ENCODE measurements at places on chromosomes 6 and 20.
A peak's percentile ranks its signal among the peaks of the same experiment; 100 is the strongest.

- DNase-seq, result no peak
These were observed 198.6 kb downstream of the BACH2 start for GRCh38 chr6:90098001-90098531.

GRCh38 chr6:35663447-35664235 lies 25.1 kb downstream of the FKBP5 start:
- DNase-seq, result peak; percentile 45

- DNase-seq, result no peak
These were observed 20.1 kb downstream of the JAG1 start for GRCh38 chr20:10653599-10654249.

DNA sequence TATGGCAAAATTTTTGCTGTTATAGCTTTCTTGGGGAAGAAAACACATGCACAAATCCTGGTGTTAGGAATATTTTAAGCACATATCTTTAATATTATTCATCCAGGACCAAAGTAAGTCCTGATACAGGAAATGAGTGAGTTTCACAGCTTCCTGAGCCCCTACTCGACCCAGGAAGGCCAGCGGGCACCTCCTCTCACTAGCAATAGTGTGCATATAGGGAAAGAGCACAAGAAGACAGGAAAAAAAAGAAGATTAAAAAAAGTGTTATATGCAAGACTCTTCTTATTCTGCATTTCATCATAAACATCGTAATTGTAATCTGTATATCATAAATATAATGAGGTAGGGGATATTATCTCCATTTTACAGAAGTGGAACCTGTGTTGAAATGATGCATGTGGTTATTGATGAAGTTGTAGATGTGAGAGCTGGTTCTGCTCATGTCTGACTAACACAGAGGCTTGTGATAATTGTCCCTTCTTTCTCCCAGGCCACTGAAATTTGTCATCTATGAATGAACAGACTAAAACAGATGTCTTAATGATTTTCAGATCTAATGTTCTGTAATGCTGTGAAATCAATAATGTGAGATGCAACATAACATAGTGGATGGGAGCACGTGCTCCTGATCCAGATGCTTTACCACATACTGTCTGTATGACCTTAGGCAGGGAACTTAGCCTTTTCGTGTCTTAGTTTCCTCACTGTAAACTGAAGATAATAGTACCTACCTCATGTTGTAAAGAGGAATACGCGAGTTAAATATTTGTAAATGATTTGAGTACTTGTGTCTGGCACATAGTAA lies 101.2 kb downstream of the MYO6 start:
- no peak for DNase-seq

DNA sequence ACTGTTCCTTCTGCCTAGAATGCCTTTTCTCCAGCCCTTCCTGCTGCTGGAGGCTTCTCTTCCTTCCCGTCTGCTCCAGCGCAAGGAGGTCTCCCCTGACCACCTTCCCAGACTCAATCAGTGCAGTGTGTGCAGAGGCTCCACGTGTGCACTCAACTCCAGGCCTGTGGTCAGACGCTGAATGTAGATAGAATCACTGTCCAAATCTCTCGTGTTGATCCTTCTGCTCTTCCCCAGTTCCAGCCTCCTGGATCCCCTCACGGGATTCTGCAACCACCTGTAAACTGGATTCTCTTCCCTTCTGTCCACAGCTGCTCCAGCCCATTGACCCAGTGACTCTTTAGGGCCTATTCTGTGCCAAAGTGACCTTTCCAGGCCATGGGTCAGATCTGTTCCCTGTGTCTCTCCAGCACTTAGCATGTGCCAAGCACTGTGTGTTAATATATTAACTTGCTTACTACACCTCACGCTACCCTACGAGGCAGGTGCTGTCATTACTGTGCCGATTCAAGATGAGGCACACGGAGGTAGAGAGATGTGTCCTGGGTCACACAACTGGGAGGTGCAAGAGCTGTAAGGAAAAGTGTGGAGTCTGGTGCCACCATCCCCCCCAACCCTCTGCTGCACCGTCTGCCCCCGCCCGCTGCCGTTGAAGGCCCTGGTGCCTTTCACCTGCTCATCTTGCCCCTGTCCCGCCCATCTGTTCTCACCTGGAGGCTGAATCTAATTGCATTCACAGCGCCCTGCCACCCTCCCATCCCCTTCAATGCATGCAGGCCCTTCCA lies 112.2 kb downstream of the SULF2 start:
- no peak for DNase-seq

- DNase-seq, result no peak
These were observed 19.9 kb upstream of the EXOC2 start for GRCh38 chr6:712805-713204.

DNA sequence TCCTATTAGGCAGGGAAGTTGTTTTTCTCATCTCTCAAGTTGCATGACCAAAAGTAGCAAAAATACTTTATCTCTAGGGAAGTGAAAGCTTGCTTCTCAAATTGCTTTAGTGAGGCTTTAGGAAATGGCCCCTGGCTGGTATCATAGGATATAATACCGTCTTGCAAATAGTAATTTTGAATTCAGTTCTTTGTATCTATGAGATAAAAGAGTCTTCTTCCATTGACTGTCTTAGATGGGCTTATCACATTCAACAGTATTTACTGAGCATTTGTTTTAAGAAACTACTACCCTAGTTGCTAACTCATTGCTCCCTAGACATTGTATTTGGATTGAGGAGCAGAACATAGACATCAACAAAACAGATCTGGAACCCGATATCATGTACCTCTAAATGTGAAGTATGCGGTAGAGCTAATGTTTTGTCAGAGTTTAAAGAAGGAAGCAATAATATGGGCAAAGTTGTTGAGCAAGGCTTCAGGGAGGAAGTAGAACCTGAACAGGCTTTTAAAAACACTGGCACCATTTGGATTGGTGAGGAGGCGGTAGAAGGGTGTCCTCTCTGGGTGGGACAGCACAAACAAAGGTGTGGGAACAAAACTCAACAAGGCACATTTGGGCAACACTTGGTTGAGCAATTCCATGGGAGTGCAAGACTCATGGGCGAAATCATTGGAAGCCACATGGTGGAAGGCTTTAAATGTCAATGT lies 101.5 kb downstream of the SGK1 start:
- no peak for DNase-seq

DNA sequence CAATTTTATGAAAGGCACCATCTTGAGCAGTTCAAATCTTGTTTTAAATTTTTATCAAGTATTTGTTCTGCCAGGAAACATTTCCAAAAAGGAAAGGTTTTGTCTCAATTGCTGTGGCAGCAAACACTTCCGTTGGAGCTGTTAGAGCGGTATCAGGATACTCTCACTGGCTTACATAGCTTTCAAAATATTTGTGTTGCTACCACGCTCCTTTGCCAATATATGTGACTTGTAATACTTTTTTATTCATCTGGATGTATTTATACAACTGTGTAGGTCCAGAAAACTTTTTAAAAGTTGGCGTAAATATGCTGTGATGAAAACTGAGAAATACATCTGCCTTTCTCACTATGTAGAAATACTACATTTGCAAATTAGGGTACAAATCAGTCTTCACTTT lies 37.8 kb upstream of the NHSL1 start:
- no peak for DNase-seq

- DNase-seq, result no peak
These were observed 29.8 kb downstream of the PSMB9 start for GRCh38 chr6:32883789-32884188.

- no peak for DNase-seq
These were observed 592.3 kb downstream of the PKHD1 start for GRCh38 chr6:51495096-51495495.

DNA sequence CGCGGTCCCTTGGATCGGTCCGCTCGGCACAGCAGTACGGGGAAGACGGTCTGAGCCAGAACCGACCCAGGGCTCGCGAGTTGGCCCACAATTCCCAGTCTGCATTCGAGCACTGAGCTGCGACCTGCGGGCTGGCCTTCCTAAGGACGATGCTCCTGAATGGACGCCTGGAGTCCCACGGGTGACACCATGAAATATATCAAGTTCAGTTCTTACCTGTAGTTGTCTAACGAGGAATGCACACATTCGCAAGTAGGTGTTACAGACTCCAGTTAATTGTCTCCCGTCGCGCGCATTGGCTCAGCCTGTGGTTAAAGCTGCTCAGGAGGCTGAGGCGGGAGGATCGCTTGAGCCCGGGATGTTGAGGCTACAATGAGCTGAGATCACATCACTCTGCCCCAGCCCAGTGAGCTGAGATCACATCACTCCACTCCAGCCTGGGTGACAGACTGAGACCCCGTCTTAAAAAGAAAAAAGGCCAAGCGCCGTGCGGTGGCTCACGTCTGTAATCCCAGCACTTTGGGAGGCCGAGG lies 802 bp downstream of the PEX7 start:
- no peak for DNase-seq

DNA sequence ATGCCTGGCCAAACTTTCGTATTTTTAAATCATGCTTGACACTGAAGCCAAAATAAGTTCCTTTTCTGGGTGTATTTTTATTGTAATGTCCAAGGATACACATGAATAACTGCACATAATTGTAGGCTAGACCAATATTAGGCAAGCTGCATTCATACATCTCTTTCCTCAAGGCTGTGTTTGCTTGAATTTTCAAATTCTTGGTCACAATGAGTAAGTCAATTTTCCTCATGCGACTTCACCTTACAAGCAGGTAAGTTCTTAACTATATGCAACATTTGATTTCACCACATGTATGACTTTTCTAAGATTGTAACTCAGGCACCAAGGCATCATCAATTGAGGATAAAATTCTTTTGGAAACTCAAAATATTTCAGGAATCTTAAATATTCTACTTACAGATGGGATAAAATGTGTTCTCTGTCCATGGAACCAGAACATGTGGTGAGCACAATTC lies 112.4 kb upstream of the ZNF217 start:
- no peak for DNase-seq

DNA sequence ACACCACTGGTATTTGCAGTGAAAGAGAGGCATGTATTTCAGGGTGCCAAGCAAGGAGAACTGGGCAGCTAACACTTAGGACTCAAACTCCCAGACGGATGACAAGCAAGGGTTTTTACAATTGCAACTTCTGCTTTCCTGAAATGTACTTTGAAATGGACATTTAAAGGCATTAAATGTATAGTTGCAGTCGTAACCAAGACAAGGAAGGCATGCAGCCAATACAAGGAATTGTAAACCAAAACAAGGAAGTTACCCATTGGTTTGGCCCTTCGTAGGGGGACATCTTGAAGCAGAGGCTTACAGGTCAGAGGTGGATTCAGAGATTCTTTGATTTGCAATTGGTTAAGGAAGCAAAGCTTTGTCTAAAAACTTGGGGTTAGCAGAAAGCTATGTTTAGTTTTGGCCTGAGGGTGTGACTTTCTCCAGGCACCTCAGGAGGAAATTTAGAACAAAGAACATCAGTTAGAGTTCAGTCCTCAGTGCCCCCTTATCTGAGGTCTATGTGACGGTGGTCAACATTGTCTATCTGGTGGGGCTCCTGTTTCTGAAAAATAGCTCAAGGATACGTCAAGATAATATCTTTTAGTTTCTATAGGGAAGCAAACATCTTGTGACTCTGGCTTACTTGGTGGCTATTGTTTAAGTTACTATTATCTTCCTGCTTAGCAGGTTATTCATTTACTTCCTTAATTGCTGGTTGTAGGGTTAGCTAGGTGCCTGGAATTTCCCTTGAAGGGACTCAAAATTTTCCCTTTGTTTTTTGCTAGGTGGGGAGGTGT lies 266.0 kb downstream of the CD83 start:
- no peak for DNase-seq

- DNase-seq, result no peak
These were observed at the start of gene ADGRB3 for GRCh38 chr6:68634726-68635411. ADGRB3 (plus strand) TSS chr6:68635282; CDS start chr6:68638676, 3,394 bp downstream.

GRCh38 chr20:31927627-31928159 lies 24.2 kb downstream of the PDRG1 start:
- no peak for DNase-seq

- no peak for DNase-seq
These were observed 41.5 kb downstream of the CDC40 start for GRCh38 chr6:110221738-110222137.

- DNase-seq, result no peak
These were observed 401.2 kb upstream of the SULF2 start for GRCh38 chr20:48186447-48186846.

DNA sequence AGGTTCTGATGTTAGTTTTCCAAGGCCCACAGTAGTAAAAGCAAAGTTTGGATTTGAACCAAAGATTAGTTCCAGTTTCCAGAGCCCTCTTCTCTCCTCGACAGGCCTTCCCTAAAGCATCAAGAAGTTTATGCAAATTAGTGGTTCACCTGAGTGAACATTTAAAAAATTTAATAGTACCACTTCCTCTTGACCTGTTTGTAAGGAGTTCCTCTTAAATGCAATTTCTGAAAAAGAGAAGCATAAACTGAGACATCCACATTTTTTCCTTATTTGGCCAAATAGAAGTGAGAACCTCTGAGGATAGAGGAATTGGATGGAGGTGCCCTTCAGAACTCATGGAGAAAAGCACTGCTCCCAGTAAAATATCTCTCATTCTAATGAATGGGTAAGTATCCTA lies 1.2 kb upstream of the DSE start:
- no peak for DNase-seq

GRCh38 chr20:44745598-44746366 lies at the start of gene KCNK15:
KCNK15 (plus strand) TSS chr20:44745865; CDS start chr20:44745911, 46 bp downstream.
- peak; percentile 59 for DNase-seq

GRCh38 chr6:132130626-132131298 lies 179.6 kb upstream of the CCN2 start:
- DNase-seq, result no peak

GRCh38 chr6:126356526-126356925 lies 16.6 kb downstream of the CENPW start:
- DNase-seq, result no peak

GRCh38 chr6:2616811-2617210 lies 133.9 kb downstream of the MYLK4 start:
- no peak for DNase-seq

DNA sequence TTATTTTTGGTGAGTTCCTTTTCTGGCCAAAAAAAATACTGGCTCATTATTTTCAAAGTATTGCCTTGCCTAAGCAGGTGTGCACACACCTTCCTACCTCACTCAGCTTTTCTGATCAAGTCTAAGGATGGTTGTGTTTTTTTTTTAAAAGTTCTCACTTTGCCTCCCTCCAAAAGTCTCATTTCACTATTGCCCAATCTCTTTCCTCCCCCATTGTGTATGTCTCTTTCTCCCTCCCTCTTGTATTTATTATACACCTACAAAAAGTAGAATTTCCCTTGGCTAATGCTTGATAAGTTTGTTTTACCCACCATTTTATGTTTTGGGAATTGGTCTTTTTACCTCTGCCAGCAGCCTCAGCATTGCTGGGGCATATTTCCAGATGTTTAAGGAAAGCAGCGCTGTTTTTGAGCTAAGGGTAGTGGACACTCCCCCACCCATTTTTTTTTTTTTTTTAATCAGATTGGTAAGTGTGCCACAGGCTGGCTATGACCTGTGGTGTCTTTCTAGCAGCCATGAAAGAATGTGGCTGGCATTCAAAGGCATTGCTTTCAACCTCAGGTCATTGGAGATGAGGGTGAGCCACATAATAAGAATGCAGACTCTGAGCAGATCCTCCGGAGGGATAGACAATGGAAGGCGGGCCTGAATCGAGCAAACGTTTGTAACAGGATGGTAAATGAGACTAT lies 668.6 kb downstream of the UTRN start:
- DNase-seq, result no peak

- no peak for DNase-seq
These were observed 137.3 kb downstream of the HDGFL1 start for GRCh38 chr6:22706651-22707050.

Measured in CD4-positive, alpha-beta T cell (primary cell).